ENCODE measurements at places on chromosomes 11 and 22. TPM values are rescaled to one million over a fixed set of nuclear protein-coding genes. Genes with fewer than 3 reads are reported as not detected.

- no peaks in the 10 kb centered on the region for H3K4me1 ChIP-seq
- H3K27me3 ChIP-seq, result no peaks in the 10 kb centered on the region
- no peak overlapping the region for H3K4me3 ChIP-seq
- H3K27ac ChIP-seq, result no peak overlapping the region
These were observed 33.1 kb upstream of the PAMR1 start for GRCh38 chr11:35558513-35558912.

DNA sequence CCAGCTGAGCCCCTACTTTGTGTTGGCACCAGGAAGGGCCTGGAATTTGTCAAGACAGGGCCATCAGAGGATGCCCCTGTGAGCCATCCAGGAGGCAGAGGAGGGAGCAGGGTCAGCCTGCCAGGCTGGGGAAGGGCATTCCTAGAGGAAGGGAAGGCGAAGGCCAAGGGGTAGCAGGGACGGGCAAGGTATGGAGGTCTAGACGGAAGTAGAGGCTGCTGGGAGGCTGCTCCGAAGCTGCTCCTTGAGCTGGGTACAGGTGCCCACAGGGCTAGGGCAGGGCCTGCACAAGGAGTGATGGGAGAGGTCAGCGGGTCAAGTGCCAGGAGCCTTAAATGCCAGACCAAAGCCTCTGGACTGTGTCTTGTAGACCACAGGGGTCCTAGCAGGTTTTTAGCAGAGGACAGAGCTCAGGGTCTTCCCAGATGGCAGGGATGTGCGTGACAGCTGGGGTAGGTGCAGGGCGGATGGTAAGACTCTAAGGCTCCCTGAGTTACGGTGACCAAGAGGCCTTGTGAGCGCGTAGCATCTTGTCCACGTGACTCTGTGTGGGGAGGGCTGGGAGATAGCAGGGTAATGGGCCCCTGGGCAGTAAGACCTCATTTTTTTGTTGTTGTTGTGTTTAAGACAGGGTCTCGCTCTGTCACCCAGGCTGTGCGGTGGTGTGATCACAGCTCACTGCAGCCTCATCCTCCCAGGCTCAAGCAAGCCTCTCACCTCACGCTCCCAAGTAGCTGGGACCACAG lies 31.7 kb upstream of the CSNK1E start:
- no peaks in the 10 kb centered on the region for H3K36me3 ChIP-seq
- DNase-seq, result no peak
- no peak overlapping the region for H3K4me3 ChIP-seq
- H3K27ac ChIP-seq, result no peak overlapping the region

- no peaks in the 10 kb centered on the region for H3K27me3 ChIP-seq
- H3K4me1 ChIP-seq, result no peaks in the 10 kb centered on the region
- no peaks in the 10 kb centered on the region for H3K36me3 ChIP-seq
- DNase-seq, result no peak
These were observed 17.8 kb downstream of the BBOX1 start for GRCh38 chr11:27058456-27058855.

DNA sequence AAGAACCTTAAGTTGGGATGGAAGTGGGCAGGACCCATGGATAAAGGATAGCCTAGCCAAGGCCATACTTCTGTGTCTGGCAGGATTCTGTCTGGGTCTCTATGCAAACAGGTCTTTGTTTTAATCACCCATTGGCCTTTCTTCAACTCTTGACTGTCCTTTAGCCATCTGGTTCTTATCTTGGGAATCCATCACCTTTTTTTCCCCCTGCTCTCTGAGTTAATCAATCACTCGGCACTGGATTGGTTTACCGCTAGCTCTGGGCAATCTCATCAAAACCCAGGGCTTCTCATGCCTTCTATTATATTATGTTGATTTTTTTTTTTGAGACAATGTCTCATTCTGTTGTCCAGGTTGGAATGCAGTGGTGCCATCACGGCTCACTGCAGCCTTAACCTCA lies 1.8 kb upstream of the RNF169 start:
- no peaks in the 10 kb centered on the region for H3K27me3 ChIP-seq
- no peaks in the 10 kb centered on the region for H3K36me3 ChIP-seq
- peaks cover 31% of the 10 kb centered on the region for H3K4me1 ChIP-seq
- H3K27ac ChIP-seq, result no peak overlapping the region
- no peak overlapping the region for H3K4me3 ChIP-seq

DNA sequence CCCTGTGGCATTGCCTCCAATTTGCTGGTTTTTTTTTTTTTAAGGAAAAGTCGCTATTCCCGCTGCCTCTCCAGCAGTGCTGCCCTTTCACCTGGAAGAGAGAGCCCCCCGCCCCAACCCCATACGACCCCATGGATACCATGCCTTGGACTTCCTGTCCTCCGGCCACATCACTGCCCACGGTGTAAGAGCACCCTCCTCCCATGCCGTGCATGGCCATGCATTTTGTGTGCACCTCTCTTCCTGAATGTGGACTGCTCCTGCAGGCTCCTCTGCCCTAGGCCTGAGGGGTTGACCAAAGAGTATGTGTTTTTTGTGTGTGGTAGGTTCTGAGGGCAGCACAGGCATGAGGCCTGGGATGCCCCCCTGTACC lies 65.6 kb upstream of the SPON1 start:
- no peak for DNase-seq
- H3K27me3 ChIP-seq, result no peaks in the 10 kb centered on the region
- H3K36me3 ChIP-seq, result no peaks in the 10 kb centered on the region
- no peak overlapping the region for H3K27ac ChIP-seq
- no peaks in the 10 kb centered on the region for H3K4me1 ChIP-seq

GRCh38 chr11:69521457-69521856 lies 40.0 kb downstream of the LINC01488 start:
- H3K27me3 ChIP-seq, result no peaks in the 10 kb centered on the region
- no peaks in the 10 kb centered on the region for H3K4me1 ChIP-seq
- no peak overlapping the region for H3K4me3 ChIP-seq
- no peak overlapping the region for H3K27ac ChIP-seq

DNA sequence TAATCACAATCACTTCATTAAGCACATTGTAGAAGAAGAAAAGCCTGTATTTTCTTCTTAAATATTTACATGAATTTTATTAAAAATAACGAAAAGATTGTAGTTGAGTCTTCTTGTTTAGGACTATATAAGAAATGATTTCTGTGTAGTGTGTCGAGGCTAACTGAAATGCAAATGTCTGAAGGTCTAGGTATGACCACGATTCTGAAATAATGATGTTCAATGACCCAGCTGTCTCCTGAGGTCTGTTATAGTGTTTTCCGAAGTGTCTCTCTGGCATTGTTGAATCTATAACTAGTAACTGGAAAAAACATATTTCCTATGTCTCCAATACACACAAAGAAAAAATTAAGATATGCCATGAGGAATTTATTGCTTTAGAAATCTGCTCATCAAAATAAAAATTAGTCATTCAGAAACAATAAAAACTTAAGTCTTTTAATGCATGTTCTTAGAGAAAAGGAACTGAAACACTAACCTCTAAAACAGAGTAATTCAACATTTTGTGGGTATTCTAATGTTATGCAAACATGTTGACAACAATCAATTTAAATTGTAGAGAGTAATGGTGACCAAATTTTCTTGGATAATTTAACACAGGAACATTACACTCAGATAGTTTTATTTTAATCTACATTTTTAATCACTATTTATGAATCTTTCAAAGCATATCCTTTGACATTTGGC lies 55.0 kb downstream of the CASP12 start:
- no peaks in the 10 kb centered on the region for H3K27me3 ChIP-seq
- DNase-seq, result no peak
- H3K27ac ChIP-seq, result no peak overlapping the region
- no peaks in the 10 kb centered on the region for H3K36me3 ChIP-seq
- no peaks in the 10 kb centered on the region for H3K4me1 ChIP-seq

- peaks cover 45% of the 10 kb centered on the region for H3K4me1 ChIP-seq
- H3K27me3 ChIP-seq, result peaks cover 17% of the 10 kb centered on the region
- H3K36me3 ChIP-seq, result no peaks in the 10 kb centered on the region
- peak overlapping the region; percentile 52 for H3K4me3 ChIP-seq
- no peak for DNase-seq
These were observed 768 bp upstream of the CDKN1C start for GRCh38 chr11:2886191-2886894.

GRCh38 chr11:134498326-134499139 lies 86.5 kb upstream of the B3GAT1 start:
- no peak overlapping the region for H3K4me3 ChIP-seq
- H3K27me3 ChIP-seq, result no peaks in the 10 kb centered on the region
- H3K27ac ChIP-seq, result peak overlapping the region; percentile 78

- no peak for DNase-seq
- H3K27me3 ChIP-seq, result no peaks in the 10 kb centered on the region
- H3K36me3 ChIP-seq, result peaks cover 8% of the 10 kb centered on the region
These were observed 43.1 kb downstream of the BRD1 start for GRCh38 chr22:49784630-49784971.

Gene CRYAB
- 41.8 TPM for total RNA-seq

Gene CNGA4
- 0.14 TPM for total RNA-seq

Gene IL10RA
- 2.8 TPM for total RNA-seq

Gene HBG2
- not detected for total RNA-seq

Gene MUC5AC
- not detected for total RNA-seq

Gene DBX1
- not detected for total RNA-seq
